ENCODE measurements at places on chromosomes 7 and 10.
A peak's percentile ranks its signal among the peaks of the same experiment; 100 is the strongest.

DNA sequence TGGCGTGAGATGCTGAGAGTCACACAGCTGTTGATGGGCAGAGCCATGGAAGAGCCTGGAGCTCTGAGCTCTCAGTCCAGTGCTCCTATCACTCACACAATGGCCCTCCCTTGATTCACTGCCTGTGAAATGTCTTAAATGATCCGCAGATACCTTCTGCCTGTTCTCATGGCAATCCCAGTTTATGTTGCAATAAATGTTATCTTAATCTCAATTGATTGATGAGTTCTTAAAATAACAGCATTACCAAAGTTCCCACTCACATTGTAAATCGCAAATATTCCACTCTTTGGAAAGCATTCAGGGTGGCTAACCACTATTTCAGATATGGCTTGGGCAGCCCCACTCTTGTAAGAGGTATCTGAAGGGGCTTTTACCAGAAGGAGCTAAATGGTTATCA is 865.5 kb downstream of the LRMDA start:
- DNase-seq, result no peak

GRCh38 chr10:34252111-34252510 is 563.0 kb downstream of the PARD3 start:
- no peak for DNase-seq

DNA sequence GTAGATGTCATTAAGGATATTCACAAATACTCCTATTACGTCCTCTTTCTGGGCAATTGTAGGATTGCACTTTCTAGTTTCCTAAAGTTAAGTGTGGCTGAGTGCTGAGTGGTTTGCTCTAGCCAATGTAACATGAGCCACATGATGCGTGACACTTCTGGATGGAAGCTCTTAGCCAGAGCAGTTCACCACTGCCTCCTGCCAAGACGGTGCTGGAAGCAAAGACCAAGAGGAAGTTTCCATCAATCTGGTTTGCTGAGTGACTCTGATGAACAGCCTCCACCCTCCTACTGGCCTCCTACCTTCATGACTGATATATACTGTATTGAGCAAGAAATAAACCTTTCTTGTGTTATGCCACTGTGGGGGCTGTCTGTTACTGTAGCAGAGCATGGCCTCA is 318.1 kb downstream of the KCNMA1 start:
- DNase-seq, result peak; percentile 48

- DNase-seq, result no peak
Observed at GRCh38 chr10:1102831-1103230, 46.6 kb downstream of the WDR37 start.

DNA sequence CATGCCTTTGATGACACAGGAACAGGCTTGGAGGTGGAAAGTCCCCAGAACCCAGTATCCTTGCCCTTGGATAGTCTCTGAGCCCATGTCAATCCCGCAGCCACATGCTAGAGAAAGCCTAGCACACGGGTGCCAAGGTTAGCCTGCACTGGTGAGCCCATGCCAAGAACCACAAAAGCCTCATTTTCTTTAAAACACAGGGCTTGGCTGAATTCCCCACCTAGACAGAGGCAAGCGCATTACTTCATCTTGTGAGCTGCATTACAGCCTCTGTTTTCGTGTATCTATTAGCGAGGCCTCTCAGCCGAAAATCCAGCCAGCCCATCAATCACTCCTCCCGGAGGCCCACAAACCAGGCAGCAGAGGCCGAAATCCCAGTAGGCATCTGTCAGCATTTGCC is 314.9 kb upstream of the AUTS2 start:
- DNase-seq, result no peak

DNA sequence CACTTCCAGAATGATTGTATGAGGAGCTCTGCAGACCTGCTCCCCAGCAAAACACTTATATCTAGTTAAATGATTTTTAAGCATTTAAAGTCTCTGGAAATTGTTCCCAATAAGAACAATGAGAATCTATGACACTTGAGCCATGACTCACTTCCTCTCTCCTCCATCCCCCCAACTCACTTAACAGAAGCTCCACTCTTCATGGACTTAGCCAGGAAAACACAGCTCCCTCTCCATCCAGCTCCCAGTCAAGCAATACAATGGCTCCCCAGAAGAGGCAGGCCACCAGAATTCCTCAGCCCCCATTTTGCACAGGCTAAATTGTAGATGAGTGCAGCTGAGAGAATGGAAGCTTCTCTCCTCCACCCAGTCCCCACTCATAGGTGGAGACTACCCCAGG is 27.0 kb downstream of the AOC1 start:
- DNase-seq, result peak; percentile 7

DNA sequence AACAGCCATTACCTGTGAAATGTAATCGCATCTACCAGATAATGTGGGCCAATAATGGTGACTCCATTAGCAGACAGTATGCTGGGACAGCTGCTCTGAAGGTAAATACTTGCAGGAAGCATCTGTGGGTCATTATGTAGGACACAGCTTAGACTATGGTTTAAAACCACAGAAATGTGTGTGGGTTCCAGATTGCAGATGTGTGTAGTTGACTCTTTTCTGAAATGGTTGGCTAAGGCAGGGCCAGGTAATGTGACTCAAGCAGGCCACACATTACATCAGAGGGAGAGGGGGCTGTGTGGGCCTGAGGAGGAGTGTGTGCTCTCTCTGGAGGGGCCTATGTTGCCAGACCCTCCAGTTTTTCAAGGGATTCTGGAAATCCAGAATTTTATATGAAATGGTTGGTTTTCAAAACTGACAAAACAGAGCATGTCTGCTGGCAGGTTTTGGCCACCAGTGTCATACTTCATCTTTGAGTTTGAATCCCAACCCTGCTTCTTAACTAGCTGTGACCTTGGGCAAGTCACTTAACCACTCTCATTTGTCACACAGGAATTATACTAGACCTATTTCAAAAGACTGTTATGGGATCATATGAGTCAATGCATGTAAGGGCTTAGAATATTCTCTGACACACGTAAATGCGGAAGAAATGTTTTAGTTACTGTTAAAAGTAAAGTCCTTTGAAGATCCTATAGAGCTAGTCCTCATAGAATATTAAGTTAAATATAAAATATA is 64.5 kb downstream of the MCMBP start:
- DNase-seq, result peak; percentile 81

GRCh38 chr7:18437101-18437500 is 58.4 kb upstream of the HDAC9 start:
- DNase-seq, result no peak

- no peak for DNase-seq
Observed at GRCh38 chr10:110313674-110314073, 9.0 kb upstream of the SMNDC1 start.

DNA sequence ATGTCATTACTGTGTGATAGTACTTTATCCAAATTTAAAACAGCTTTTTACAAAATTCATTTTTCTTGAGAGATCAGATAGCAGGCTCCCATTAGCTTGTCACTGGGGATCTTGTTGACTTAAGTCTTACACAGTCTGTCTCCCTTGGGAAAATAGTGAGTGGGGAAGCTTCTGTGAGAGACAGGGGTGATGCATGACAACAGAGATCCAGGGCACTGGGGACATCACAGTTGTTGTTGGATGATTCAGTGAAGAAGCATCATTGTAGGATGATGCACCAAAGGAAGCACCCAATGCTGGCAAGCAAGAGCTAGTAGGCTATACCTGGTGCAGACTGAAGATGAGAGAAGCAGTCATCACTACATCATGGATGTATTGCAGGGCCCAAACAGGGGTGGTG is 284.7 kb downstream of the HDAC9 start:
- no peak for DNase-seq

DNA sequence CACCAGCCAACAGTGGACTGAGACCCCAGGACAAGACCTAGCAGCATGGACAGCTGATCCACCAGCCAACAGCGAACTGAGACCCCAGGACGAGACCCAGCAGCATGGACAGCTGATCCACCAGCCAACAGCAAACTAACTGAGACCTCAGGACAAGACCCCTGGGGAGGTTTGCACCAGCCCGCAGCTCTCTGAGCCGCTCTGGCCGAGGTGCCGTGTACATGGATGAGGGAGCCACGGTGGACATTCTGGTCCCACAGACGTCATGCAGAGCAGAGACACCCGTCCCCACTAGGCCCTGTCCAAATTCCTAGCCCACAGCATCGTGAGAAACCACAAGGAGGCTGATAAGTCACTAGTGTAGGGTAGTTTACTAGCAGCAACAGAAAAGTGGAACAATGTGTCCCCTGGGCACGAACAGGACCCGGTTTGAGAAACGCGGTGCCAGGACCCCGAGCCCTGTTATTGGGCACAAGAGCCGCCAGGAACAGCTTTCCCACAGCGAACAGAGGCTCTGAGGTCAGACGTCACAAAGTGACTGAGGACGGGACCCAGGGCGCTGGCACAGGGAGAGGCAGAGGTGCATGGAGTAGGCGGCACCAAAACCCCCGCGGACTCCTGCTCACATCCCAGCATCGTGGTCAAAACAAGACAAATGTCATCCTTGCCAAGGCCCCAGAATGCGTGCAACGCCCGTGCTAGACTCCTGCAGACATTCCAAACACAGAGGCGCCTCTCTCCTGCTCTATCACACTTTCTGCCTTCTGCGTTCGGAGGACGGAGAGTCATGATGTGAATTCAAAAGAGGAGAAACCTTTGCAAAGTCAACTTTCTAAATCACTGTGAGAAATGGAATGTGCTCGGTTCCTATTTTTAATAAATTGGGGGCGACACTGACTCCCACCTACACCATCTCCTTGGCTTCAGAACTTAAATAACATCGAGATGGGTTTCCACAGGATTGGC is 8.1 kb downstream of the STK32C start:
- DNase-seq, result no peak

- no peak for DNase-seq
Observed at GRCh38 chr10:65556006-65556405, 1369.8 kb upstream of the LRRTM3 start.

GRCh38 chr7:134533288-134533771 is 6.0 kb downstream of the AKR1B10 start:
- DNase-seq, result peak; percentile 17

- no peak for DNase-seq
Observed at GRCh38 chr7:91408388-91409154, 144.3 kb downstream of the FZD1 start.

DNA sequence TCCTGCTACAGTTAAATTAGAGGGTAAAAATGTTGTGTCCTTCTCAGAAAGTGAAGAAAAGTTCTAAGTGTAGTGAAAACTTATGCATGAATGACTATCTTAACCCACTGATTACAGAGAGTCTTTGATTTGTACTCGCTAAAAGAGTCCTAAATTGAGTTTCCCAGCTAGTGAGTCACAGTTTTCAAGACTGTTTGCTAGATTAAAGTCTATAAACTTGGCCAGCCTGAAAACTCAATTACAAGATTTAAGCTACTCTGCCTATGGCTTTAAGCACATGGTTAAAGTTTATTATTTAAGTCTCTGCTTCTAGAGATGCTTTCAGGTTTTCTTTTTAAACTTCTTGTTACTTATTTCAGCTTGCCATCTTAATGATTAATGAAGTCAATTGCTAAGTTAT is 44.4 kb downstream of the MRPS24 start:
- no peak for DNase-seq

DNA sequence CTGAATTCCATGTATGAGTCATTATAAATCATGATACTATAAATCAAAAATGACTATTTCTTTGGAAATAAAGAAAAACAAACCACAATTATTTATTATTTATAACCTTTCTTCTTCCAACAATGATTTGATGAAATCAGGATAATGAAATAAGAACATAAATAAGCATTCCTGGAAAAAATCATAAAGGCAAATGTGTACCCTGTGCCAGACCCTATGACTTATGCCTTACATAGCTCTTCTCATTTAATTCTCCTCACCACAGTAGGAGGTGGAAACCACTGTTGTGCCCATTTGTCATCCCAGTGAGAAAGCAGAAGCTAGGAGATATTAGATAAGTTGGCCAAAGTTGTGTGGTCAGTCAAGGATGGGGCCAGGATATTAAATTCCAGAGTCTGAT is 255.1 kb downstream of the DOCK4 start:
- DNase-seq, result no peak

DNA sequence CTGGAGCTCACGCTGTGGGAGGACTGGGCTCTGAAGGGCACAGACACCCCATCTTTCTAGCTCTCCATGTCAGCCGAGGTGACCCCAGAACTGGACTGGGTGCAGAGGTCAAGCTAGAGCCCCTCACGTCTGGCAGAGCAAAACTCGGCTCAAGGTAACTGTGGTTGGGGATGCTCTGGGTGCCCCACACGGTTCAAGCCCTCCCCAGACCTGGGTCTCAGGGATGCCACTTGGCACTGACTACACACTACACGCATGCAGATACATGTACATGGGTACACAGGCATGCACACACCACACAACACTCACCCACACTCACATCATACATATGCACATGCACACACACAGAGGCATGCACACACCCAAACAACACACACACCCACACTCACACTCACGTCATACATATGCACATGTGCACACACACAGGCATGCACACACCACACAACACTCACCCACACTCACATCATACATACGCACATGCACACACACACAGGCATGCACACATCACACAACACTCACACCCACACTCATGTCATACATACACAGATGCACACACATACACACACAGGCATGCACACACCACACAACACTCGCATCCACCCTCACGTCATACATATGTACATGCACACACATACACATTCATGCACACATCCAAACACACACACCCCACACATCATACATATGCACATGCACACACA is 219.3 kb downstream of the DNAJB6 start:
- DNase-seq, result no peak

DNA sequence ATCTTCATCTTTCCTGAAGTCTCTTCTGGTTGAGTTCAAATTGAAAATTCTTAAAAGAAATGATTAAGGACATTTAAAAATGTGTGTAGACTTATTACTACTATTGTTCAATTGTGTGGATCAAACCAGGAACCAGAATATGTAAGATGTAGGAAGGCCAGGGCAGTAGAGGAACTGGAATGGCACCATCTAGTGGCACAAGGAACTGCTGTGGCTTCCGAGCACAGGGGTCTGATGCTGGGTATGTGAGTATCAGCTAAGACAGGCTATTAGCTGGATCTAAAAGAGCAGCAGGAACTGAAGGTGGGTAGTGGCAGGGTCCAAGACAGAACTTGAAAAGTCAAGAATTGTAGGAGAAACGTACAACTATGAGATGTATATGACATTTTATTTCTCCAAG is 247.3 kb downstream of the SEMA3A start:
- no peak for DNase-seq

- DNase-seq, result no peak
Observed at GRCh38 chr7:102834999-102835398, 77.8 kb upstream of the LRRC17 start.

- DNase-seq, result no peak
Observed at GRCh38 chr10:132336919-132337407, 5.0 kb downstream of the LRRC27 start.
